Right ventricle myocardium inferior (tissue), 1 donor: ENCODE measurements at places on chromosomes 11 and 22.

- no peak for DNase-seq
These were observed 6.0 kb downstream of the RPL3 start for GRCh38 chr22:39313258-39314001.

GRCh38 chr11:47488111-47488510 is 39.2 kb upstream of the RAPSN start:
- DNase-seq: no peak

DNA sequence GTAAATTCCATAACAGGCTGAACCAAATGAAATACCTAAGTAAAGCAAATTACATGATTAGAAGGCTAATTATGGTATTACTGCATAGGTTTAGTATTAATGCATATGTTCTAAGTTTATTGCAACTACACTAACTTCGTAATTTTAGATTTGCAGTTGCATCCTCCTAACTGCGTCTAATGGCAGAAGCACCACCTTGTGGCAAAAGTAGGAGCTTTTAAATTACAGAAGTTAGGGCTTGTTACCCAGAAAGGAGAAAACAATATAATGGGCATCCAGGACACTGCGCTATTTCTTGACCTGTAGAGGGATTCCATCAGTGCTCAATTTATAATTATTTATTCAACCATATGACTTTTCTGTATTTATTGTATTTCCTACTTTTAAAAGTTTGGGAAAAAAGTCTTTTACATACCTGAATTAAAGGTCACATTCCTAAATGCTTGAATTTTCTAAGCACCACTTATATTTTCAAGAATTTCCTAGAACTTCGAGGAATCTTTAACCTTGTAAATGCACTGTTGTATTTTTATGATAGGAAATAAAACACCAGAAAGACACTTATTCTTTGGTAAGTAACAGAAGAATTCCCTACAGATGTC is 16.3 kb upstream of the GPR83 start:
- no peak for DNase-seq

- no peak for DNase-seq
These were observed 36.9 kb upstream of the KLHL35 start for GRCh38 chr11:75469785-75470405.

GRCh38 chr11:131471976-131472375 is 101.6 kb downstream of the NTM start:
- no peak for DNase-seq

DNA sequence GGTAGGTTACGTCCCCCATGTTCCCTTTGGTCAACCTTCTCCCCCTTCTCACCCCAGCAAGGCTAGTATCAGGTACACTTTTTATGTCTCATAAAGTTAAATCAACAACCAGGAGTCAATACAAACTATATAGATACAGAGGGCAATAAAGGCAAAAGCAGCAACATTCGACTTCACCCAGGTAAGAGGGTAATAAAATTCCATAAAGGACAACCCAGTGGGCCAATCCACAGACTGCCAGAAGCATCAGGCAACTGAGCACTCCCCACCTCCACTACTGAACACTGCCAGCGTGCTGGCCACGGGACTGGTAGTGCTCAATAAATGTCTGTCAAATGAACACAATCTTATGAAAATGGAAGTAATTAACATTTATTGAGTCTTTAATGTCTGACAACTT is 5.1 kb upstream of the MS4A18 start:
- DNase-seq: no peak

GRCh38 chr11:108144615-108145014 is 23.2 kb downstream of the ACAT1 start:
- DNase-seq: no peak

DNA sequence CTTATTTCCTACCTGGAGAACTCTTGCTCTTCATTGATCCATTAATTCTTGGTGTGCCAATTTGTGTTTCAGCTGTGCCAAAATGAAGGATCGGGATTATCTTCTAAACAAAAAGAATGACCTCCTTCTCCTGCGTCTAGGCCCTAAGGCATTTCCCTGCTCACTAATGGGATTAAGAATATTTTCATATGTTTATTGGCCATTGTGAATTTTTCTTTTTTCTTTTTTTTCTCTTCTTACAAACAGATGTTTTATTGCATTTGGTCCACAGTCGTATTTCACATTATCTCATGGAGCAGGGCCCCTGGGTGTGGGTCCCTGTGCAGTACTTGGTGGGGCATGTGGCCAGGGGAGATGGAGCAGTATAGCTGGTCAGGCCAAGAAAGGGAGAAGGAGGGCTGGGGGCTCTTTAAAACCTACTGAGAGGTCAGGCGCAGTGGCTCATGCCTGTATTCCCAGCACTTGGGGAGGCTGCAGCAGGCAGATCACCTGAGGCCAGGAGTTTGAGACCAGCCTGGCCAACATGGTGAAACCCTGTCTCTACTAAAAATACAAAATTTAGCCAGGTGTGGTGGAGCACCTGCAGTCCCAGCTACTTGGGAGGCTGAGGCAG is 35.3 kb upstream of the HORMAD2 start:
- DNase-seq: no peak

DNA sequence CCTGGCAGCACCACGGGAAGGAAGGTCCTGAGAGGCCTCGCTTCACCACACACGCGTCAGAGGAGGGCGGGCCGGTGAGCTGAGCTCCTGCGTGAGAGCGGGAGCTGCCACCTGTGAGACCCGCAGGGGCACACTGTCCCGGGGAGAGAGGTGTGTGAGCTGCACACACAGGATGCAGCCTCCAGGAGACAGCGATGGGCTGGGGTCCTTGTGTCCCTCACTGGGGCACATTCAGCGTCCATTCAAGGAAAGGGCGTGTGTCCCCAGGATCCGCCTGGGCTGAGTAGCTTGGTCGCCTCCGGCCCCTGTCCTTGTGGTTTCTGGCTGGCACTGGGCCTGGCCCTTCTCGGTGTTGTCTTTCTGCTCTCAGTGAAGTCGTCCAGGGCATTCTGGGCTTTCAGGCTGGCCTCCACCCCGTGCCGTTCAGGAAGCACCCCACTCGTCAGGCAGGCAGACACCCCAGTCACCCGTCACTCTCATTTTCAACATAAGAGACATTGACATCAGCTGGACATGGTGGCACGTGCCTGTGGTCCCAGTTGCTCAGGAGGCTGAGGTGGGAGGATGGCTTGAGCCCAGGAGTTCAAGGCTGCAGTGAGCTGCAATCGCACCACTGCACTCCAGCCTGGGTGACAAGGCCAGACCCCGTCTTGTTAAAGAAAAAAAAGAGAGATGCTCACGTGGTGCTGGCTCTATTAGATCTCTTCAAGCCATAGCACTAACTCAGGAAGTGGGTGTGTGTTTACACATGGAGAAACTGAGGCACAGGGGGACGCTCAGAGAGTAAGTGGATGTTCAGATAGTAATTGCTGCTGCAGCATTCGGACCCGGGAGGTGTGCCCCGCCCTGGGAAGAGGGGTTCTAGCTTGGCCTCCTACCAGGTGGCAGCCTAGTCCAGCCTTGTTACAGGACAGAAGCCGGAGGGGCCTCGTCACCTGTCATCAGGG is 1081.6 kb downstream of the BRD1 start:
- DNase-seq: no peak

- DNase-seq: no peak
These were observed 2.9 kb upstream of the TTC36 start for GRCh38 chr11:118524356-118524755.

GRCh38 chr11:26285608-26286007 is 46.3 kb upstream of the ANO3 start:
- no peak for DNase-seq

- DNase-seq: peak; percentile 95
These were observed at the start of gene CBL for GRCh38 chr11:119205574-119206510. Gene CBL, plus strand, starts transcription at chr11:119206339. Its CDS starts 79 bp downstream, at chr11:119206418.

DNA sequence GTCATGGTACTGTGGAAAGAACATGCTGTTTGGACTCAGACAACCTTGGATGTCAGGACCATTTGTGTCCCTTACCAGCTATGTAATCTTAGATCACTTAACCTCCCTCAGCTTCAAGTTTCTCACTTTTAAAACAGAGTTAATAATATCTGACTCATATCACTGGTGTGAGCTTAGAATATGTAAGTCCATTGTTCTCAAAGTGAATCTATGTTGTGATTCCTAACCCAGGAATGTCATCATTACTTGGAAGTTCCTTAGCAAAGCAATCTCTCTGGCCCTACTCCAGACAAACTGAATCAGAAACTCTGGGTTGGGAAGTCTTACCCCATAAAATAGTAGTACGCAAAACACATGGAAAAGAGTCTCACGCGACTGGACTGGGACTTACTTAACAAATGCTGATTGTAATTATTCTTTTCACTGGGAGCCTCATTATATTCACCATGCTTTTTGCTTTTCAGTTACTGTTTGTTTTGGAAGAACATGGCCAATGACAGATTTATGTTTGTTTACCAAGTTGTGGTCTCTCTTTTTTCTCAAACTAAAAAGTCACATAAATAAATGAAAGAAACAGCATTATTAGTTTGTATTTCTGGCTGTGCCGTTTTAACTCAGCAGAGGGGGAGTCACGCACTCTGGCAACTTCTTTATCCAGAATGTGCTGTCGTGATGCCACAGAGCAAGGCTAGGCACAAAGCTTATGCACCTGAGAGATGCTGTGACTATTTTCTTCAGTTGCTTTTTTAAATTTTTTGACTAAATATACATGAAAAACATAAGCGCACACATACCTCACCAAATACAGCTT is 217.7 kb upstream of the CTSC start:
- no peak for DNase-seq

DNA sequence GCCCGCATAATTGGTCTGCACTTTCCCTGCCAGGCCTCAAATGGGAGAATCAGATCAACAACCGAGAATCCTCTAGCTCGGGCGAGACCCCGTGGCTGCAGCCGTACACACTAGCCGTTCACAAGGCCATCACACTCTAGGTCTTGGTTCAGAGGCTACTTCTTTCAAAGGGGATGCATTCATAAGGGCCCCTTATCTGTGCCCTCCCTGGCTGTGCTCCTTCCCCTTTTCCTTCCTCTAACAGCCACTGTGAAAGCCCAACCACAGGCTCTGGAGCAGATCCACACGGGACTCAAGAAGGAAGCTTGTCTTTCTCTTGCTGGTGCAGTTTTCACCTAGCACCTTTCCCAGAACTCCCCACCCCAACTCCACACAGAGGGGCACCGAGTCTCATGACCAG is 24.5 kb downstream of the SMIM38 start:
- DNase-seq: no peak

DNA sequence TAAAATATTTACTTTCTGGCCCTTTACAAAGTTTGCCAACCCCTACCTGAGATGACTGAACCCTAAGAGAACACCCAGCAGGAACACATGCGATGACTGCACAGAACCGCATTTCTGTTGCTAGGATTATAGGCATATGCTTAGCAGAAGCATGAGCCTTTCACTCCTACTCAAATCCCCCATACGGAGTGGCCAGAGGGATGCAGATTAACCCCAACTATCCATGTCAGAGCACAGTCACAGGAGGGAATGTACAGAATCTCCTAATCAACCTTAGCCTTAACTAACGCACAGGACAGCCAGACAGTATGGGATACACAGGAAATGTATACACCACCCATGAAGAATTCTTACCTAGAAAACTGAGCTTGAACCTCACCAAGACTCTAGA is 6.2 kb downstream of the HPS4 start:
- DNase-seq: no peak

GRCh38 chr22:22394591-22394990 is 114.0 kb downstream of the ZNF280B start:
- DNase-seq: no peak

DNA sequence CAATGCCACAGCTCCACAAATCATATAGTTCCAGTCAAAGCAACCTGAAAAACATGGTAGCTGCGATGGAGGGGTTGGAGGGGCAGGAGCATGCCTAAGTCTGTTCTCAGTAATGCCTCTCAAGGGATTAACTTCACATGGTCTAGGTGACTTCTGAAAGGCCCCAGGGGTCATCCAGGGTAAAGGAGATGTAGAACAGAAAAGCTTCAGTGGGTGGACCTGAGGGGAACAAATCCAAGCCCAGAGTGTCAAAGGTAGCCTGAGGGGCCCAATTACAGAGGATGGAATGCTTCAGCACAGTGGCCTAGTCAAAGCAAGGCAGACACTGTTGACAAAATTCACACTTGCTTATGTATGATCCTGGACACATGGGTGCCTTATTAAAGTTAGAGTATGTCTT is 23.3 kb downstream of the OR4D9 start:
- no peak for DNase-seq

DNA sequence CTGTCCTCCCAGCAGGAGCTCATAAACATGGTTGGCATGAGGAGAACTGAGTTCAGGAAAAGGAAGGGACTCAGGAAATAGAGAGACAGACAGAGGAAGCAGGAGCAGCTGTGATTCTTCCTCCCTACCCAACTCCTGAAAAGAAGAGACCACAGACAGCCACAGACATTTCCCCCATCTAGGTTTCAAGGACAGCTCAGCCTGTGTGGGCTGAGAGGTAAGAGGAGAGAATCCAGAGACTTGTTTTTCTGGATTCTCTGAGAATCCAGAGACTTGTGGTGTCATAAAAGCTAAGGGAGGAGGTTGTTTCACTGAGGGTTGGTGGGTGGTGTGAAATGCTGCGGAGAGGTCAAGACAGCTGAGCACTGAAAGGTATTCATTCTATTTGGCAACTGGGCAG is 19.0 kb upstream of the STK33 start:
- DNase-seq: no peak
